ENCODE measurements at places on chromosomes 7 and 10.

- no peak for DNase-seq
These were observed 38.2 kb downstream of the CALML5 start for GRCh38 chr10:5461203-5461588.

DNA sequence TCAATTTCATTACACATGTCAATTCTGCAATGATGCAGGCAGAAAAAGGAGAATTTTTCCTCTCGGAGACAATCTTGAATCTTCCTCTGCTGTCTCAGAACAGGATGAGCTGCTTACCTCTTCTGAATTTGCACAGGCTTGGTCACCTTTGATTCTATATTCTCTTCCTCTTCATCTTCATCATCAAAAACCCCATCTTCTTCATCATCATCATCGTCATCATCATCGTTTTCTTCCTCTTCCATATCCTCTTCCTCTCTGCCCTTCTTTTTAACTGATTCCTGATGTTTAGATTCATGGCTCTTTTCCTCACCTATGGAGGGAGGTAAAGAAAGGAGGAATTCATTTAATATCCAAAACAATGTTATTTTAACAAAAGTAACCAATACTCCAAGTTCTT lies 8.0 kb downstream of the RBM28 start:
- DNase-seq: no peak

DNA sequence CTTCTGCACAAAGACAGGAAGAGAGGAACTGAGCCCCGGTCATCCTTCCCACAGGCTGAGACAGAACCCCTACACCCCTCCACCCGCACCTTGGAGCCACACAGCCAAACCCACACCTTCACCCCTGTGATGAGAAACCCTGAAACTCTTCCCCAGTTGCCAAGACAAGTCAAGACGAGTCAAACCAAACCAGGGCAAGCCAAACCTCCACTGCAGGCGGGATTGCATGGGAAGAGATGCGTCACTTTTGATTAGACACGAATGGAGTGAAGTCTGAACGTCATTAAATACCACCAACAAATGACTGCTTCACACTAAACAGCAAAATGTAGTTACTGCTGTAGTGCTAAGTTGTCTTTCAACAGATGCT lies 73.8 kb downstream of the PRPF18 start:
- DNase-seq: no peak

- no peak for DNase-seq
These were observed 4.9 kb downstream of the CPA4 start for GRCh38 chr7:130297628-130298543.

DNA sequence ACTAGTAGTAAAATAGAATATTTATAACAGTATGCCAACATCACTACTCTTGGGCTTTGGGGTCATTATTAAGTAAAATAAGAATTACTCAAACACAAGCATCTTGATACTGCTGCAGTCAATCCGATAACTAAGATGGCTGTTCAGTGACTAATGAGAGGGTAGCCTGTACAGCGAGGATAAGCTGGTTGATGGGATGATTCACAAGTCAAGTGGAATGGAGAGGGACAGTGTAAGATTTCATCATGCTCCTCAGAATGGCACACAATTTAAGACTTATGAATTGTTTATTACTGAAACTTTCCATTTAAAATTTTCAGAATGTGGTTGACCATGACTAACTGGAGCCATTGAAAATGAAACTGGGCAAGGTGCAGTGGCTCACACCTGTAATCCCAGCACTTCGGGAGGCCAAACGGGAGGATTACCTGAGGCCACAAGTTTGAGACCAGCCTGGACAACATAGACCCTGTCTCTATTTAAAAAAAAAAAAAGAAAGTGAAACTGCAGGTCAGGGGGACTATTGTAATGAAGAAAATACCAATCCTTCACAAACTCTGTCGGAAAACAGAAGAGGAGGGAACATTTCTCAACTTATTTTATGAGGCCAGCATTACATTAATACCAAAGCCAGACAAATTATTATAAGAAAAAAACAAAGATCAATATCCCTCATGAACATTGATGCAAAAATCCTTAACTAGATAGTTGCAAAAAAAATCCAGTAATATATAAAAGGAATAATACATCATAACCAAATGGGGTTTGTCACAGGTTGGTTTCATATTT lies 11.2 kb downstream of the AVL9 start:
- DNase-seq: no peak

- no peak for DNase-seq
These were observed 3.0 kb upstream of the NAMPT start for GRCh38 chr7:106287786-106288185.

DNA sequence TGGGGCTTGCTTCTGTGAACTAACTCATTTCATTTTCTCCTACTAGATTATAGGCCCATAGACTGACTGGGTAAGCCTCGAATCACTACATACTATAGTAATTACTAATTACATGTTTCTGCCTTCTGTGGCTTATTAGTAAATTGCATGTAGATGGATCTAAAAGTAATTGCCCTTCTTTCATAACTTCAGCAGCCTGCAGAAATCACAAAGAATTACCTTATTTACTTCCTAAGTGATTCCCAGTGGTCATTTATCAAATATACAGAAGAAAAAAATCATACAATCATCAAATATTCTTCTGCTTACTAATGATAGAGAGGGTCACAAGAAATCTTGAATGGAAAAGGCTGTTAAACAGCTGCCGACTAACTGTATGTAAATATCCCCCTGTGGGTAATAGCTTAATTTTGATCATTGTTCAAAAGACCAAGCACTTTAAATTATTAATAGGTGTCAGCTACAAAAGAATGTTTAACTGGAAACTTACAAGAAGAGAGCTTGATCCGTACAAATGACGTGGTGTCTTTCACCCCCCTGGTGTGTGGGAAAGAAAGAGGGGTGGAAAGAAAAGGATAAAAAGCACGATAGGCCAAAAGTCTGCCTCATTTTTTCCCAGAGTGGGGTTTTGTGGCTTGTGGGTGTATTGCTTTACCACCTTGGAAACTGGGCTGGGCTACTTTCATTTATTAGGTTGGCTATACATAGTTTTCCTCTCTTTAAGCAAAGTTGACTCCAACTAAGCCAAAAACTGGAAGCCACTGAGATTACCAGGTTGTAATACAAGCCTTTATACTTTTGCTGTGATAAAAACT lies 361.8 kb upstream of the ZMIZ1 start:
- DNase-seq: no peak

GRCh38 chr7:105297985-105298384 lies 90.7 kb downstream of the SRPK2 start:
- DNase-seq: no peak

- peak; percentile 80 for DNase-seq
These were observed 103.9 kb downstream of the CUBN start for GRCh38 chr10:17025444-17026295.

DNA sequence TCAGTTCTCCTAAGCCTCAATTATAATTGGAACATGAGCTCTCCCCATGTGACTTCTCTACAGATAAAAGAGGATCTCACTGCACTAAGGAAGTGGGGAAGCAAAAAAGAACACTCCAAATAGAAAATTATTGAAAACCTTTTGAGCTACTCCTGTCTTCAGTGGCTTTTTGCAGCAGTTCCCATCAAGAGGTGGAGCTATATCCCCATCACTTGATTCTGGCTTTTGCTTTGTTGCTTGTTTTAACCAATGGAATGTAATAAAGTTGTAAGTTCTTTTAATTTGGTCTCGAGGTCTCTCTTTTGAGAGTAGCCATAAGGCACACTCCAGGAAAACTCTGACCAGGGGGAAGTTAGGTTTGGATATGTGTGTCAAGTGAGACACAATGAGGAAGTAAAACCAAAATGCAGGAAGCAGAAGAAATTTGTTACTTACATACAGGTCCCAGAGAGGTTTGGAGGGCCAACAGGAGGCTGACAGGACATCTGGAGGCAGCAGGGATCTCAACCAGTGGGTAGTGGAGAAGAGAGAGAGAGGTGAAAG lies 569.4 kb downstream of the HTR7 start:
- DNase-seq: no peak

- peak; percentile 35 for DNase-seq
These were observed 3.2 kb upstream of the IL2RA start for GRCh38 chr10:6065406-6065805.

GRCh38 chr10:108791794-108792474 lies 1131.4 kb downstream of the XPNPEP1 start:
- no peak for DNase-seq

GRCh38 chr10:84499846-84500245 lies 171.5 kb downstream of the CCSER2 start:
- no peak for DNase-seq

- no peak for DNase-seq
These were observed 45.5 kb downstream of the STK17A start for GRCh38 chr7:43628431-43628830.

Measured in activated T-cell treated with anti-CD3 and anti-CD28 coated beads, Interleukin-2, amount 50 U/mL, for 24 hours (primary cell).